ENCODE measurements at places on chromosomes 16 and 17.

DNA sequence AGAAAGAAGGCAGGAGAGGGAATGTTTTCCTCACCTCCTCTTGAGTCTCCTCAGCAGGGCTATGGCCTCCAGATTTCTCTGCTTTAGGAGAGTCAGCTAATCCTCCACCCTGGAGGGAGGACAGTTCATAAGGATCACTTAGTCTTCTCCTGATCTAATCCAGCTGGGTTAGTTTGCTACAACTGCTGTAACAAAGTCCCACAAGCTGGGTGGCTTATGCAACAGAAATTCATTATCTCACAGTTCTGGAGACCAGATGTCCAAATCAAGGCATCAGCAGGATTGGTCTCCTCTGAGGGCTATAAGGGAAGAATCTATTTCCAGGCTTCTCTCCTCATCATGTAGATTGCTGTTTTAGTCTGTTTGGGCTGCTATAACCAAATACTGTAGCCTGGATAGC is 40.6 kb upstream of the XYLT1 start:
- DNase-seq, result peak; percentile 59

DNA sequence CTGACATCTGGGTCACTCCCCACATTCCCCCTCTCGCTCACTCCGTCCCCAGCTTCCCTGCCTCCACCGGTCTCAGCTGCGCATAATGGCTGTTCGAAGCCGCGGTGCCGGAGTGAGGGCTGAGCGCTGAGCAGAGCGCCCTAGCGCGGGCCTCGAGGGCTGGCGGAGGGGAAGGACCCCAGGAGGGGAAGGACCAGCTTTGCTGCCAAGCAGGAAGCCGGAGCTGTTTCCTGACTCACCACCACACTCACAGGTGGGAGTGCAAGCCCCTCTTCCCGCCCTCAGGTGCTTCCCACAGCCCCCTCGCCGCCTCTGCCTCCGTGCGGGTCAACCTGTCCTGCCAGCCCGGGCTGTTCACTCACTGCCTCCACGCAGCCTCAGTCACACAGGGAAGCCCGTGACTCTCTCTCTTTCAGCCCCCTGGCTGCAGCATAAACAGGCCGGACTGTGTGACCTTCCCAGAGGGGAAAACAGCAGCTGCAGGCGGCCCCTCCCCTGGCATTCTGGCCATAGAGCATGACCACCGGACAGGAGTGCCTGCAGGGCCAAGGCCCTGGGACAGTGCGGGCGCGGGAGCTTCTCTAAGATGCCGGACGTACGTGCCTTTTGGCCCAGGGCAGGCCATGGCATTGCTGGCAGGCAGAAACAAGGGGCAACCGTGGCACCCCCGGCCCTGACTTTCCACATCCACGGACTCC is 23.7 kb downstream of the SLC43A2 start:
- no peak for DNase-seq

DNA sequence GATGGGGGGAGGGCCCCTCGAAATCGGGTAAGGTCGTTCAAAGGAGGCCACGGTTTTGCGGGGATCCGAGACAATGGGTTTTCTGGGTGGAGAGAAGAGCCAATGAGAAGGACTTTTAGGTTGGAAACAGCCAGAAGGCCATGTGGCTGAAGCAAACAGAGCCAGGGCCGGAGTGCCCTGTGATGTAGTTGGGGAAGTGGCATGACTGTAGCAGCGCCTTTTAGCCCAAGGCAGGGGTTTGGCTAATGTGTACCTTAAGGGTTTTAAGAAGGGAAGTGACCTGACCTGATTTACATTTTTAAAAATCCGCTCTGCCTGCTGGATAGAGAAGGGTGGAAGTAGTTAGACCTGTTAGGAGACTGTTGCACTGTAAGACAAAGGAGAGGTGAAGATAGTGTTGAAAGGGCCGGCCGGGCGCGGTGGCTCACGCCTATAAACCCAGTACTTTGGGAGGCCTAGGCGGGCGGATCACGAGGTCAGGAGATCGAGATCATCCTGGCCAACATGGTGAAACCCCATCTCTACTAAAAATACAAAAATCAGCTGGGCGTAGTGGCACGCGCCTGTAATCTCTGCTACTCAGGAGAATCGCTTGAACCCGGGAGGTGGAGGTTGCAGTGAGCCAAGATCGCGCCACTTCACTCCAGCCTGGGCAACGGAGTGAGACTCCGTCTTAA is 1.0 kb downstream of the LYRM1 start:
- DNase-seq, result no peak

- DNase-seq, result no peak
Measured at GRCh38 chr17:27651411-27652345, 20.7 kb downstream of the LGALS9 start.

GRCh38 chr17:12287953-12288352 is 267.3 kb downstream of the MAP2K4 start:
- DNase-seq, result no peak

DNA sequence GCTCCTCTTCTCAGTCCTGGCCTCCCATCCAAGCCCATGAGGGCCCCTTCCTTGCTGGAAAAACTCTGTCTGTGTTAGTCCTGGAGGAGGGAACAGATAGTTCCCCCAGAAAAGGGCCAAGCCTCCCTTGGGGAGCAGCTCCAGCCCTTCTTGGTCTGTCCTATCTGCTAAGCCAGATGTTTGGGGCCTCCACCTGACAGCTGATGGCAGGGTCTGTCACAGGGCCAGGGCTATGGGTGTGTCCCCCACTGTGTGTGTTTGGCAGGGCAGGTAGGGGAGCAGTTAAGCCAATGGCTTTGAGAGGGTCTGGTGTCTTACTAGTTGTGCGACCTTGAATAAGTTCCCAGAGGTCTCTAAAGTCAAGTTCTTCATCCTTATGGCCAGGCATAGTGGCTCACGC is 13.6 kb upstream of the SLC4A1 start:
- DNase-seq, result no peak

GRCh38 chr17:66715076-66715675 is 119.7 kb upstream of the CACNG5 start:
- DNase-seq, result no peak

GRCh38 chr17:57257195-57257894 is 1.0 kb downstream of the MSI2 start:
- no peak for DNase-seq
